ENCODE measurements at places on chromosomes 7 and 10.

- DNase-seq: no peak
Measured at GRCh38 chr10:29253690-29254029, 35.2 kb upstream of the LYZL1 start.

- DNase-seq: peak; percentile 98
Measured at GRCh38 chr7:100556541-100556940, 17.2 kb downstream of the SAP25 start.

GRCh38 chr7:92253251-92253650, 7.5 kb downstream of the ANKIB1 start:
- no peak for DNase-seq

DNA sequence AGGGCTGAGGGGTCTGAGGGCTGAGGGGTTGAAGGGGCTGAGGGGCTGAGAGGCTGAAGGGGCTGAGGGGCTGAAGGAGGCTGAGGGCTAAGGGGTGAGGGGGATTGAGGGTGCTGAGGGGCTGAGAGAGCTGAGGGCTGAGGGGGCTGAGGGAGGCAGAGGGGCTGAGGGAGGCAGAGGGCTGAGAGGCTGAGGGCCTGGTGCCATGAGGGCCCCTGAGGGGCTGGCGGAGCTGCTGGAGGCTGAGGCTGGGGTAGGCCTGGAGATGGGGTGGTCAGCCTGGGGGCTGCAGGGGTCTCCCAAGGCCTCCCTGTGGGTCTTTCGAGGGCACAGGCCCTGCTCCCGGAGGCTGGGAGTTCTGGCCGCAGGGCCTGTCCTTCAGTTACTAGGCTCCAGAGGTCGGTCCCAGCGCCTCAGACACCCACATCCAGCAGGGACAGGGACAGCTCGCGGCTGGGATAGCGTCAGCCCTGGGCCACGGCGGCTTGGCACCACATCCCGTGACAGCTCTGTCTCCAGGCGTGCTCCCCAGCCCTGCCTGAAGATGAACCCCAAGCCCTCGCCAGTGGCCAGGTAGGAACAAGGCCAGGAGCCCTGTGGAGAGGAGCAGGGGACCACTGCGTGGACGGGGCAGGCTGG, 16.9 kb downstream of the MYO1G start:
- DNase-seq: no peak

GRCh38 chr7:149872419-149873073, 1.2 kb upstream of the ATP6V0E2 start:
- DNase-seq: peak; percentile 74

GRCh38 chr7:45244981-45245380, 87.4 kb downstream of the RAMP3 start:
- DNase-seq: peak; percentile 85

DNA sequence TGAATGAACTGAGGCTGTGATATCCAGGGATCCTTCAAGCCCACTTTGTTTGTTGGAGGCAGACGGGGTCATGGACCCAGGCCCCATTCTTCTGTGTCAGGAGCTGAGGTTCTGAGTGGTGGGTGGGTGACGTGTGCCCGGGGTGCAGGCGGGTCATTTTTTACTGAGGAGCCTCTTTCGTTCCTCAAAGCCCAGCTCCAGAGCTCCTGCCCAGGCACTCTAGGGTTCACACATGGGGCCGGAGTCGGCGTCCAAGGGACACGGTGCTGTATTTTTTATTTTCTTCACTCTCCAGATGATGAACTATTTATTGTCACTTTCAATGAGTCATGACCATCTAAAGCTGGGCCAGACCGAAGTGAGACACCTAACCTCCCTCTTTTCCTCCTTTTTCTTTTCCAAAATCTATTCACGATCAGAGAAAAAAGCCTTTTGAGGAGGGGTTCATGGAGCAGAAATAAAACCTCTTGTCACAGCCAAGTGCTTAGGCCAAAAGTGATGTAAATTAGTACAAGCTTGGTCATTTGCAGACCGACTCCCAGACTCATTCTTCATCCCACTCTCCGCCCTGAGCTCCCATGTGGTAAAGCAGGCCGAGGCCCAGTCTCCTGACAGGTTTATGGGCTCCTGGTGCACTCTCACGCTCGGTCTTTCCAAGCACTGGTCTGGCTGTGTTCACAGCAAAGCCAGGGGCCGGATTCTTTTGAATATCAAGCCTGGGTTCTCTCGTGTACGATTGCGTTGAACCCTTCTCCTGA, 41.4 kb upstream of the PITRM1 start:
- DNase-seq: no peak

GRCh38 chr7:96901822-96902445, 103.4 kb upstream of the DLX6 start:
- no peak for DNase-seq

- DNase-seq: no peak
Measured at GRCh38 chr7:116552602-116553001, 27.8 kb downstream of the CAV1 start.

DNA sequence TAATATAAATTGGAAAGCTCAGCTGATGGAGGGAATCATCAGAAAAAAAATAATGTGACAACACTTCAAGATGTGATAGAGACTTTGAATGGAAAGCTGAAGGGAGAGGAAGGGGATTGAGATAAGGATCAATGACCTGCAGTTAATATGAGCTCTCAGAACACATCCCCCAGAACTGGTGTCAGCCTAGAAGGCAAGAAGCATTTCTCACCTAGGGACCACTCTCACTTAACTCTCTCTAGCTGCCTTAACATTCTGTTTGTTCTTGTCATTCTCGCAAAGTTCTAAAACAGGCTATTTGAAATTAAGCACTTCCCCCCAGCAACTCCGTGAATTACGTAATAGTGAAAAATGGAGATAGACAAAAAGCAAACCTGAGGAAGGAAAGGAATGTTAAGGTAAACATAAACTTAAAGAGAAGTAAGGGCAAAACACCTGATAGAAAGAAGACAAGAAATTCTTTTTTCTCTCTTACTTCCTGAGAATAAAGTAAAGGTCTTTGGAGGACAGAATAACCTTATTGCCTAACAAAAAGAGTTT, 1.2 kb upstream of the MPP7 start:
- no peak for DNase-seq

- DNase-seq: no peak
Measured at GRCh38 chr7:11584406-11585031, 247.5 kb downstream of the THSD7A start.

DNA sequence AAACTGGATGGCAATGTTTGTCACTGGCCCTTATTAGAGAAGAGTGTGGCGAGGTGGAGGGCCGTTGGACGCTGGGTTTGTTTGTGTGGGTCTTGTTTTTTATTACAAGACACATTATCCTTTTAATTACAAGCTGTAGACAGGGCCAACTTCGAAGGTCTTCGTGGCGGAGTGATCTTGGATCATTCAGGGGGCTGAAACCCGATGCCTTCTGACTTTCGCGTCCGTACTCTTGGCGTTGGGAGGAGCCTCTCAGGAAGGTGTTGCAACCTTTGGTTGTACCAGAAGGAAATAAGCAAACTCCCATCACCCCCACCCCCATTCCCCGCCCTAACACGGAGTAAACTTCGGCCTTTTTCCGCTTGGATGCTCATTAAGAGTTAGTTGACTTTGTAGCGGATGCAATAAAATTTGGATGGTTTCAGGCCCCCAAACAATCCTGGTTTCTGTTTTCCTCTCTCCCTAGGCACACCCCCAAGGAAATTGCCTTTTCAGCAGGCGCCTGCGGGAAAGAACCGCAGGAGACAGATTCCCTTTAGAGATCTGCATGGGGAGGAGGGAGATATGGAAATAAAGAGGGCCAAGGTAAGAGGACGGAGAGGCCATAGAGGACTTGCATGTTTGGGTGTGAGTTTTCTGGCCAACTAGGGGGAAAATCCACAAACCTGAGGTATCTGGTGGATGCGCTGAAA, 294.5 kb upstream of the NFE2L3 start:
- DNase-seq: no peak

GRCh38 chr7:144487901-144488300, 84.4 kb upstream of the NOBOX start:
- no peak for DNase-seq

- peak; percentile 95 for DNase-seq
Measured at GRCh38 chr10:75230600-75231038, 5.1 kb downstream of the COMTD1 start.

DNA sequence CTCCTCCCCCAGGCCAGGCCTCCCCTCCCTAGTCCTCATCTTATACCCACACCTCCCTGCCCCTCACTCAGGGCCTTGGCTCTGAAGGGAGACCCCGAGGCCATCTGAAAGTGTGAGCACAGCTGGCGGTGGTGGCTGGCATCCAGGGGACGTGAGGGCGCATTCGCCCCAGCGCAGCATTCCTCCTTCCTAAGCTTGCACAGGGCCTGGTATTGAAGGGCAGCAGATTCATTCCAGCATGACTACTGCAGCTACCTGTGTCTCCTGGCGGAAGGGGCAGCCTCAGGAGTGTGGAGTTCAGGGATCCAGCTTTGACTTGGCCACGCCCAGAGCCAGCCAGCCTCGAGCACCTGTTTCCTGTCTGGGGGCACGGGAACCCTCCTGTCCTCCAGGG, 72.6 kb downstream of the PARP12 start:
- DNase-seq: no peak

DNA sequence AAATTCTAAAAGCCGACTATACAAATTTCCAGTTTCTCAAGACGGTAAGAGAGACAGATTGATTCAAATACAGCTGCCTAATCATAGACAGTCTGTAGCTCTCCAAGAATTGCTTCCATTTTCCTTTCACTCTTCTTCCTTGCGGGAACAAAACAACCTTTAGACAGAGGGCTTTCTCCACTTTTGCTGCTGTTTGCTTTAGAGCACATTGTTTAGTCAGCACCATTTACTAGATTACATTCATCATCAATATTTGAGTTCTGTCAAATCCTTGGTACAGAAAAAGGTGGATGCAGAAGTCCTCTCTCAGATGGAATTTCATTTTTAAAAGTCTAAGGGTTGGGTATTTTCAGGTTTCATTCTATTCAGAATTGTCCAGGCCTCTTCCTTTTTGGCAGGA, 137.4 kb downstream of the CHRM2 start:
- no peak for DNase-seq

GRCh38 chr7:45986355-45987298, 65.6 kb upstream of the IGFBP3 start:
- DNase-seq: no peak

GRCh38 chr10:118259288-118259906, 82.7 kb downstream of the FAM204A start:
- DNase-seq: peak; percentile 74

DNA sequence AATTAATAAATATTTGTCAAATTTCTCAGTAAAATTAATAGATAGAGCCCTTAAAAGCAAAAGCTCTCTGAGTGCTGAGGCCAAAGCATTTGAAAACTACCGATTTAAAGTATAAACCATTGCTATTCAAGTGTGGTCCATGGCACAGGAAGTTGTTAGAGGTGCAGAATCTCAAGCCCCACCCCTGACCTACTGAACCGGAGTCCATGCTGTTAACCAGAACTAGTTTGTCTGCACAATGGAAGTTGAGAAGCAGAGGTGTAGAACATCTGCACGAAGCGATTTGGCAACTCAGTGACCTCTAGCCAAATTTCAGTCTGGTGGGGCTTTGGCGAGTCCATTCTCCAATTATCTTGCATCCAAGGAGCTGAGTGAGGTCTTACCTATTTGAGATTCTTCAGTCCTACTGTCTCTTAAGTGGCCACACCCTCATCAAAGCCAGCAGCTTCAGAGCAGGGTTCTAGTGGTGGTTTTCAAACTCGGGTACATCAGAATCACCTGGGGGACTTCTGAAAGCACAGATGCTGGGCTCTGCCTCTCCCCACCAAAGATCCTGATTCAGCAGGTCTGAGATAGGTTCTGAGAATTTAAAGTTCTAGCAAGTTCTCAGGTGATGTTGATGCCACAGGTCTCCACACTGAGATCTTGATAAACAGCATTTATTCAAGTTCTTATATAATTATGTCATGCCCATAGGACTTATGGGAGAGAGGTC, 96.8 kb upstream of the SAMD8 start:
- DNase-seq: no peak

DNA sequence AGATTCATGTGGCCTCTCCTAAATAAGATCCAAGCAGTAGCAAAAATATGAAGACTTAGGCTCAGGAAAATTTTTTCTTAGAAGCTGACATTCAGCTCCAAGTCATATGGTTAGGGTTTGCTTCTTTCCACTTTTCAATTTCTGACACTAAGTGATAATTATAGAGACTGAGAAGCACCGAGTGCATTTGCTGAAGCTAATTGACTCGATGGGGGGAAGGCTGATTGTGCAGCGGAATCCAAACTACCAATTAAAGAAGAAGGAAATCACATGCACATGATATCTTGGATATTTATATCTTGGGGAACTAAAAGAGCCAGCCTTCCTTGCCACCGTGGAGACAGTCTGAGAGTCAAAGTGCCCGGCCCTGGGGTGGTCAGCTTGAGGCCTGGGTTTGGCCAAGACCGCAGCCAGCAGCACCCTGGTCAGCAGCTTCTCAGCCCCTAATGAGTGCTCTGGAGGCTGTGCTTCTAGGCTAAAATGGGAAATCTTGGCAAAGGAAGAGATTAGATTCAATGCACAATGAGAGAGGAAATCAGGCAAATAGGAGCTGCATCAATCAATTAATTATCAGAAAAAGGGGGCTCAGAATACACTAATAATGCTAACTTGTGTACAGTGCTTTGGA, 589.3 kb downstream of the NRG3 start:
- no peak for DNase-seq

GRCh38 chr7:67542916-67543315, 546.3 kb downstream of the TYW1 start:
- DNase-seq: no peak

- no peak for DNase-seq
Measured at GRCh38 chr10:70477661-70478162, 855 bp upstream of the PALD1 start.

- no peak for DNase-seq
Measured at GRCh38 chr10:12459340-12459739, 110.0 kb downstream of the CAMK1D start.

DNA sequence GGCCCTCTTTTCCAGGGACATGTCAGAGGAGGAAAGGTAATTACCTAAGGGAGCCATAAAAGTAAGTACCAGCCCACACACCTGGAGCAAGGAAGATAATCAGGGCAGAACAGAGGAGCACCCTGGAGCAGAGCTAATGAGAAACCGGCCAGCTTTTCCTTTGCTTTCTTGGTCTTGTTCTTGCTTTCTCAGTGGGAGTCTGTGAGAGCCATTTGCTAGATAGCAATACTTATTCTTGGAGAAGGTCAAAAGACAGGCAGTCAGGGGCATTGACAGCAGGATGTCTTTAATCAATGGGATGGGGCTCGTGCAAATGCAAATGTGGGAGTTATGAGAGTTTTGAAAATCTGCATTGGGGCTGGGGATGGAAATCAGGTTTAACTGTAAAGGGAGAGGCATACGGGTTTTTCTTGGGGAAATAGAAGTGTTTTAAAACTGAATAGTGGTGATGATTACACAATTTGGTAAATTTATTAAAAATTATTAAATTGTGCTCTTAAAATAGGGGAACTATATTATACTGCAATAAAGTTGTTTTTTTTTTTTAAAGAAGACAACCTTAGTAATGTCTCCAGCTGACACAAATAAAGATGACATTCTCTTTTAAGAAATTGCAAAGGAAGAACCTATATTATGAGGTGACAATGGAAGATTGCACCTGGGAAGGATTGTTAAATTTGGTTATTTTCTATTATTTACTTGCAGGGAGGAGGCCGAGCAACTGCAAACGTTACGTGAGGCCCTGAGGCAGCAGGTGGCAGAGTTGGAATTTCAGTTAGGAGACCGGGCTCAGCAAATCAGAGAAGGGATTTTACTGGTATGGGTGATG, 35.6 kb upstream of the PPP1R17 start:
- DNase-seq: no peak

- no peak for DNase-seq
Measured at GRCh38 chr7:1323178-1324027, 90.7 kb downstream of the UNCX start.

- no peak for DNase-seq
Measured at GRCh38 chr10:133461841-133462240, 8.1 kb downstream of the SCART1 start.
